ENCODE measurements at places on chromosomes 13 and 19.

DNA sequence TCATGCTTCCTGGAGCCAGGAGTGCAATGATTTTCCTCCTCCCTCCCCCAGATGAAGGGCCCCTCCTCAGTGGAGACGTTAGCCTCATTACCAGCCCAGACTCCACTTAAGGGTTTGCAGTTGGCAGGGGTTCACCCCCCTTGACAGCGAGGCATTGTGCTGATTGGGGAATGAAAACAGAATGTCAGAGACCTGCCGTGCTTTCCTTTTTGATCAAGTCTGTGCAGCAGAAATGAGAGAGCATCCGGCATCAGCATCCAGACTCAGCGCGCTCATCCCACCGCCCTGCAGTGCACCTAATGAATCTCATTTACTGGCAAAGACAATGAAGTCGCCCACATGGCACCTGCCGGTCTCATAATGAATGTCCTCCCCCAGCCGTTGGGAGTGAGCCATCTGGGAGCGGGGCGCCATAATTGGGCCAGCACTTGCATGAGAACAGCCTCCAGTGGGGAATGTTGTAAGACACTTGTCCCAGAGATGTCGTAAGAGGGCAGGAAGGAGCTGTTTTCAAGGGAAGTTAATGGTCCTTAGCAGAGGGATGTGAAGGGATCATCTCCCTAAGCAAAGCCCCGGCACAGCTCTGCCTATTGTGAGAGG, 98.3 kb upstream of the UQCRFS1 start:
- DNase-seq: no peak

DNA sequence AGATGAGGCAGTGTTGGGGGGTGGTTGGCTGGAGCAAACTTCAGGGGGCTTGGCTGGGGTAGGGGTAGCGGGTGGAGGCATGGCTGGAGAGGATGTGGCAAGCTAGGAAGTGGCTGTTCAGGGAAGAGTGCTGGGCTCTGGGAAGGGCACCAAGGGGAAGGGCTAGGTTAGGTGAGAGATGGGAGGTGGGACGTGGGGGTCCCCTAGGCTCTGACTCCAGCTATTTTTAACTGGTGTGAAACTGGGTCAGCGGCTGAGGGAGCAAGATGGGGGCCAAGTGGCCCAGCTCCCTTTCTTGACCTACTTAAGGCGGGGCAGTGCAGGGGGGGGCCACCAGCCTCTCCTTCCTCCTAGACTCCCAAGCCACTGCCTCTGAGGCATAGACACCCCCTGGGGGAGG, 7.3 kb downstream of the KCNC3 start:
- no peak for DNase-seq

- peak; percentile 48 for DNase-seq
Observed at GRCh38 chr13:99658261-99658991, 157.2 kb downstream of the TM9SF2 start.

GRCh38 chr13:35920816-35921215, 210.4 kb downstream of the DCLK1 start:
- no peak for DNase-seq

- no peak for DNase-seq
Observed at GRCh38 chr13:74129500-74130191, 4.6 kb downstream of the KLF12 start.
